Stimulated activated CD8-positive, alpha-beta memory T cell treated with anti-CD3 and anti-CD28 coated beads, Interleukin-15, amount 100 ng/mL, for 24 hours (primary cell): ENCODE measurements at places on chromosomes 3 and 15.

GRCh38 chr15:100849855-100850218, 29.8 kb upstream of the ALDH1A3 start:
- no peak for DNase-seq

GRCh38 chr15:97517737-97518136, 442.8 kb upstream of the ARRDC4 start:
- no peak for DNase-seq

DNA sequence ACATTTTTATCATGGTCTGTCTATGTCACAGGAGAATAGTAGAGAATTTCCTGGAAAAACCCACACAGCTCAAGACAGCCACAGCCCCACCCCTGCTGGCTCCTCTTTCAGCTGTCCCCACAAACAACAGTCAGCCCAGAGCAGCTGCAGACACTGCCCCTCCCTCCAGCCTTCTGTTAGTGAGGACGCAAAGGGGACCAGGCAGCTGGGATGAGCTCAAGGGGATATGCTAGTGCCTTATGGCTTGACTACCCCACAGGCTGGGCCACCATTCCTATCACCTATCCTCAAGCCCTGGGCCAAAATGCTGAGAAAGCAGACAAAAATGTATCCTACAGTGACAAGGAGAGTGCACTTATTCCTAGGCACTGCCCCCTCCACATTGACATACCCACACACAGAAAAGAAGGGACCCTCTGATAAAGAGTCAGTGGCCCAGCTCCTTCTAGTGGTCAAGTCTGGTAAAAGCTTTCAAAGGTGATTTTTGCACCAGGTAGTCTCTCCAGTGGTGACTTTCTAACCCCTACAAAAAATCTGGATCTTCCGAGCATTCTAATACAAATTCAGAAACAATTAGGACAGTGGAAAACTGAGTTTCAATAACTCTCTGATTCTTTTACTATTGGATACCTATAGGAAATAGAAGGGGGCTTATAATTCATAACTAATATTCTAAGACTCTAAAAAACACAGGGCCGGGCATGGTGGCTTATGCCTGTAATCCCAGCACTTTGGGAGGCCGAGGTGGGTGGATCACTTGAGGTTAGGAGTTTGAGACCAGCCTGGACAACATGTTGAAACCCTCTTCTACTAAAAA, 3.0 kb upstream of the MAP1A start:
- DNase-seq, result no peak

GRCh38 chr3:122572940-122573412, 4.5 kb upstream of the PARP15 start:
- no peak for DNase-seq

- no peak for DNase-seq
Observed at GRCh38 chr15:48861813-48862431, 16.0 kb upstream of the EID1 start.

GRCh38 chr3:195356151-195357086, 85.5 kb upstream of the XXYLT1 start:
- no peak for DNase-seq

DNA sequence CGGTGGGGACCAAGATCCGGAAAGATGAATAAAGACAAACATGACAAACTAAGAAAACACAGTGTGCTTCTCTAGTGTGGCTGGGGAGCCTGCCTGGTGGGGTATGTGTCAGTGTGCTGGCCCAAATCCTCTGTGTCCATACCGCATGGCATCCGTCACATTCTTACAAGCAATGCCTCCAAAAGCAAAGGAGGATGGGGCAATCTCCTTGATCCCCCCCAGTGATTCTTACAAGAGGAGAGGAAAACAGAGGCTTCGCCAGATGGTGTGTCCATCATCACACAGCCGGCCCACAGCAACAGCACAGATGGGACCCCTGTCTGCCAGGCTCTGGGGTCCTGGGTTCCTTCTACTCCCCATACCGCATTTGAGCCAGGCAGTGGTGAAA, 558 bp upstream of the IL17RC start:
- DNase-seq, result no peak

DNA sequence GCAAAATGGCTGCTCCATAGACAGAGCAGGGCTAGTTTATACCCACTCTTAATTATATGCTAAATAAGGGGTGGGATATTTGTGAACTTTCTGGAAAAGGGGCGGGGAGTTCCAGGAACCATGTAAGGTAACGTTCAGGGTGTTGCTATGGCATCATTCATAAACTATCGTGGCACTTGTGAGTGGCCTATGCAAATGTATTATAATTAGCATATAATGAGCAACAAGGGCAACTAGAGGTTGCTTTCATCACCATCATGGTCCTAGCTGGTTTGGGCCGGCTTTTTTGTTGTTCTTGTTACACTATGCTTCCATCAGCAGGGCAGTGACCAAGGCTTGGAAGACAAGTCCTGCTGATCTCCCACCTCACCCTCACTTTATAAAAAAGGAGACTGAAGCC, 43.2 kb upstream of the FGD5 start:
- DNase-seq, result no peak

DNA sequence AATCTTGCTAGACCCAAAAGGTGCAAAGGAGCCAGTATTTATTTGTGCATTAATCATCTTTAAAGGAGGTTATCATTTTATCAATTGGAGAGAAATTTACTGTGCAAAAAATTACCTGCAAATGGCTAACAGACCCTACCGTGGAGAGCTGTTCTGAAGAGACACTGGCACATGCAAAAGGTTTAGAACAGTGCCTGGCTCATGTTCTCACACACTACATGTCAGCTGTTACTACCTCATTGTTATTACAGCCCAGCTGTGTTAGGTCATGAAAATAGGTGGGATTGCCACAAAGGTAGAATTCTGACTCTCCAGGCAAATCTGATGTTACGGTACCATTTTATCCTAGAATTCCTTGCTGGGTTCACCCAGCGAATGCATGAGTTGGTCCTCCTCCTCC, 137.3 kb downstream of the SNRK start:
- DNase-seq, result no peak

- no peak for DNase-seq
Observed at GRCh38 chr3:61682671-61683548, 121.5 kb downstream of the PTPRG start.

- no peak for DNase-seq
Observed at GRCh38 chr3:26712211-26713026, 89.8 kb downstream of the LRRC3B start.

GRCh38 chr3:115279939-115280338, 132.9 kb upstream of the ZBTB20 start:
- no peak for DNase-seq

DNA sequence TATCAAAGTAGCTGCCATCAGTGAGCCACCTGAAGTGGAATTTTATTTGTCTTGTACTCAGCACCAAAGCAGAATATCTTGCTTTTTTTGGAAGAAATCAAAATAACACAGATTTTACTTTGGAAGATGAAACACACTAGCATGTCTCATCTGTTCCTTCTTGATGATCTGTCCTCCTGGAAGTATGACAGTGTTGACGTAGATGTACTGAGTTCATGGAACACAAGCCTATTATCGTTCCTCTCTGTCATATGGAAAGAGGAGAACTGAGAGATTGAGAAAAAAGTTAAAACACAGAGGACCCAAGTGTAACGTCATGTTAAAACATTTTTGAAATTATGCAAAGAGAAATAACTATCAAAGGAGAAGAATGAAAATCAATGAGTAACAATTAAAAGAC, 340.2 kb downstream of the ROBO2 start:
- DNase-seq, result no peak

- no peak for DNase-seq
Observed at GRCh38 chr3:31567036-31567435, 34.3 kb downstream of the STT3B start.

- DNase-seq, result no peak
Observed at GRCh38 chr3:39260957-39261356, 18.9 kb downstream of the CX3CR1 start.

GRCh38 chr3:115982629-115983028, 359.3 kb downstream of the GAP43 start:
- no peak for DNase-seq

- no peak for DNase-seq
Observed at GRCh38 chr3:74605437-74605836, 9.0 kb downstream of the CNTN3 start.

GRCh38 chr15:47586653-47587224, 130.6 kb upstream of the SEMA6D start:
- DNase-seq, result no peak

DNA sequence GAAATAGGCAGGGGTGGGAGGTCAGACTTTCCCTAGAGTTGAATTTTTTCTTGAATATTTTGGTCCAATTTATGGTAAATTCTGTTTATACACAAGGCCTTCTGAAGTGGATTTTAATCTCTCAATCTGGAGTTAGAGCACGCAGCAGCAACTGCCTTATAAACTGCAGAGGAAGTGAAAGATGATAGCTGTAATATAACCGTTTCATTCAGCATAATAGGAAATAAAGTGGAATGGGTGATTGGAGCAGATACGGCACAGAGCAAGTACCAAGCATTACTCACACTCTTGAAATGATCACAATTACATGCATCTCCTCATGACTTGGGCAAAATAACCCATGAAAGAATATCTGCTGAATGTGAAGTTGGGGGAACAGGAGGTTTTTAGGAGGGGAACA, 106.8 kb downstream of the ARRDC4 start:
- no peak for DNase-seq

DNA sequence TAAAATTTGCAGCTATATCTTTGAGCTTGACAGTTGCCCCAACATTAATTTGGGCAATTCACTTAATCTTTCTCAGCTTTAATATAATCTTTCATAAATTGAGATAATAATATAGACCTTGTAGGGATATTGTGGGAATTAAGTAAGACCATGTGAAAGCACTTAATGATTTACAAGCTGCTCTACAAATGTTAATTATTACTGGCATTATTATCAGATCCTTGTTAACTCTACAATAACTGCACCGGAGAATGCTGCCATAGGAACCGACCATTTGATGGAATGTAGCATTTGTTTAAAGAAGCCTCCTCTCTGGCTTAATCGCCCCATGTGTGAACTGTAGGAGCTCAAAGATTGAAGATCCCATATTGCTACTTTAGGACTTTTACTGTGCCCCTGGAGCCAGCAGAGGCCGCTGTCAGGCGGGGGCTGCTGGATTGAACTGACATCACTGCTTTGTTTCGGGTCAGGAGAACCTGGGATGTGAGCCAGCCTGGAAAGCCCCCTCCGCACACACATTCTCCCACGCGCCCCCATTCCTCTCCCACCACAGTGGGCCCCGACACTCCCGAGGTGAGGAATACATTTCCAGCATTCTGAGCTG, 154.2 kb upstream of the TNIK start:
- no peak for DNase-seq

GRCh38 chr3:13483988-13484695, 4.0 kb downstream of the HDAC11 start:
- no peak for DNase-seq

GRCh38 chr15:50702762-50703334, 16.3 kb upstream of the TRPM7 start:
- DNase-seq, result no peak

DNA sequence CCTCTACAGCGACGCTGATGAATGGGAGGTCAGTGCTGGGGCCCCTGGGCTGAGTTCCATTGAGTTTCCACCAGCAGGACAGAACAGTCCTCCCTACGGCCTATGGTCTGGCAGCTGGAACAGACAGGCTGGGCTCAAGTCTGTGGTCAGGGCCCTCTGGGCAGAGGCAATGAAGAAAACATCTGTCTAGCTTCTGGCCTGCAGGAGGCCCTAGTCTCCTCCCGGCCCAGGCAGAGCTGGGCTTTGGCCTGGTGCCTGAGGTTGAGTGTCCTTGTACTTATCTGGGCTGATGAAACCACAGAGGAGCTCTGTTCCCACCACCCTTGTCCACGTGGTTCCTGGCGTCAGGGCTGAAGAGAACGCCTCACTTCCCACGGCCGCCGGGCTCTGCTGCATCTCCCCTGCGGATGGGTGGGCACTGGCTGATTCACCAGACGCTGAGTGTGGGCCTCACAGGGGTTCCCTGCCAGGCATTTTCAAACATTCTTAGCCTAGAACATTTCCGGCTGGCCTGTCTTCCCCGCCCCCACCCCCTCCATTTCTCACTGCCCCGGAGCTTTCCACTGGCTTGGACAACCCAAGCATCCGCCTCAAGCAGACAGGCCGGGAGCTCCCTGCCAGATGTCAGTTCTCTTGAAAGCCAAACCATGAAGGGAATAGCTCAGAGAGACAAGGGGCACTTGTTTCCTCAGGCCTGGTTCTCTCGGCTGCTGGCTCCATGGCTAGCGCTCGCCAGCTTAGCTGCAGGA, 20.3 kb downstream of the PPCDC start:
- DNase-seq, result no peak

DNA sequence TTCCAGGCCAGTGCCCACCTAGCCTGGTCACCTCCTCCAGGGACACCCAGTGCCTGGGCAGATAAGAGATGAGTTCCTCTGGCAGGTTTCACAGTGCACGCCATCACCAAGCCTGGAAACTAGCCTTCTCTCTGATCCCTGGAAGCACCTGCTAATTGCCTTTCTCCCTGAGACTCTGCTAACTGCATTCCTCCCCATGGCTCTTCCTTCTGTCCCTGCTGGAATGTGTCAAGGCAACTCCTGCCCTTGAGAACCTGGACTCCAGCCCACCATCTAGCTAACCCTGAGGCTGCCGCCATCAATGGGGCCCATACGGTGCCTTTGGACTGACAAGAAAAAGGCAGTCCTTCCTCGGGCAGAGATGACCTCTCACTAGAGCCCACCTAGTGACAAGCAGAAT, 18.5 kb downstream of the VIPR1 start:
- no peak for DNase-seq

- no peak for DNase-seq
Observed at GRCh38 chr3:132772252-132772651, 50.0 kb upstream of the NPHP3 start.

- DNase-seq, result no peak
Observed at GRCh38 chr3:174541708-174542315, 317.3 kb upstream of the NAALADL2 start.

DNA sequence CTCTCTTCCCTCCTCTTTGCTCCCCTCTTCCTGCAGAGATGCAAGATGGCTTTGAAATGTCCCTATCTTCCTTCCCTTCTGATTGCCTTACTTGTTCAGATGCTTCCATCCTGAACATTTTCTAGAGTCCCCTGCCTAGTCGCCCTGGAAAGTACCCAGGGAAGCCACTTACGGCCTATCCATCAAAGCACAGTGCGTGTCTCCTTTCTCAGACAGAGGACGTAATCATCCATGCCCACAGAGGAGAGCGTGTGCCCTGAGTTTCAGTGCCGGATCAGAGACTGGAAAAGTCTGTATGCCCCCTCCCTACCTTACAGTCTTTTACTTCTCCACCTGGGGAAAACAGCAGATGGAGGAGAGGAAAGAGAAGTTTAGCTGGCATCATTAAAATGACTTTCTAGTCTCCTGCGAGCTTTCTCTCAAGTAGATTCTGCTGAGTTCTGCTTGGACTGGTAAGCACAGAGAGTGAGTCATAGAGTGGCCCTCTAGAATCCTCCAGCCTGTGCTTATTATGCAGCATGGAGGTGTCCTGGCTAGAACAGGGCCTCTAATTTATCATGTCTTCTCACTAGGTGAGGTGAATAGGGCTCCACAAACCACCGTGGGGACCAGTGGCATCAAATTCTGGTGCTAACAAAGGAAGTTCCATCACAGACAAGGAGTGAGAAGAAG, 114.6 kb downstream of the SLCO3A1 start:
- DNase-seq, result no peak
